Colonic mucosa (tissue), 4 donors: ENCODE measurements at places on chromosomes 12 and 14. TPM values are rescaled to one million over a fixed set of nuclear protein-coding genes. Genes with fewer than 3 reads are reported as not detected.

DNA sequence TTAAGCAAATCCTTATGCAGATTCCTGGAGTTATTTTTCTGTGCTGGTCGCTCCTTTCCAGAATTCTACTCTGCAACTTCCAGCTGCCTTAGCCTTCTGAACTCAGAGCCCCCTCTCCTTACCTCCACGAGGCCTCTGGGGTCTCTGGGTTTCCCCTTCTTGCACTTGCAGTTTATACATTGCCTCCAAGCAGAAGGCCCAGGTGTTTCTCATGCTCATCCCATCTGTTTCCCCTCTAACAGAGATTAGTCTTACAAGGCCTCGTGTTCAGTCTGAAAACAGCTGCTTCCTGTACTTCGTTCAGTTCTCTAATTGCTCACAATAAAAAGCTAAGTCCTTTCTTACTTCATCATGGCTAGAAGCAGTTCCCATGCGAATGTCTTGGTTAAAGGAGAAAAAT lies 134.4 kb upstream of the FGD4 start:
- H3K27ac ChIP-seq, result no peak overlapping the region
- H3K27me3 ChIP-seq, result no peaks in the 10 kb centered on the region
- no peak overlapping the region for H3K4me3 ChIP-seq
- no peaks in the 10 kb centered on the region for H3K36me3 ChIP-seq
- DNase-seq, result no peak

- H3K27ac ChIP-seq, result no peak overlapping the region
- no peak overlapping the region for H3K4me3 ChIP-seq
- H3K4me1 ChIP-seq, result no peaks in the 10 kb centered on the region
- no peak for DNase-seq
Observed at GRCh38 chr14:26328791-26329190, 269.0 kb downstream of the NOVA1 start.

DNA sequence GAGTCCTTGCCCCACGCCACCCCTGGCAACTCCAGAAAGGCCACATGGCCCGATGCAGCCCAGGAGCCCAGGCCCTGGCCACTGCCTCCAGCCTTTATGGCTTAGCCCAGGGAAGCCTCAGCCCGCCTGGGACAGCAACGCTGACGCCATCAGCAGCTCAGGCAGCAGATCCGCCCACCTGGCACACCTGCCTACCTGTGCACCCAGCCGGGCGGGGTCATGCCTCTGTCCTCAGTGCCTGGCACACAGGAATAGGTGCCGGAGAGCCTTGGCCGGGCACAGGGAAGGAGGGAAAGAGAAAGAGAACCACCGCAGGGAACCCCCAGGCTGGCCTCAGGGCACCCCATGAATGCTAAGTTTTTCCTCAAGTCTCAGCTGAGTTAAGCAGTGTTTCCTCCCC lies 21.1 kb downstream of the BEGAIN start:
- H3K36me3 ChIP-seq, result no peaks in the 10 kb centered on the region
- H3K4me1 ChIP-seq, result no peaks in the 10 kb centered on the region
- peak; percentile 79 for DNase-seq
- peaks cover 44% of the 10 kb centered on the region for H3K27me3 ChIP-seq

- no peak overlapping the region for H3K27ac ChIP-seq
- H3K4me1 ChIP-seq, result peaks cover 3% of the 10 kb centered on the region
- DNase-seq, result no peak
- H3K27me3 ChIP-seq, result no peaks in the 10 kb centered on the region
- no peak overlapping the region for H3K4me3 ChIP-seq
- peaks cover 23% of the 10 kb centered on the region for H3K36me3 ChIP-seq
Observed at GRCh38 chr12:130878193-130879185, 6.6 kb downstream of the RAN start.

GRCh38 chr12:15534874-15535273 lies 212.6 kb downstream of the PTPRO start:
- peak overlapping the region; percentile 57 for H3K27ac ChIP-seq
- H3K4me3 ChIP-seq, result no peak overlapping the region
- no peaks in the 10 kb centered on the region for H3K36me3 ChIP-seq

DNA sequence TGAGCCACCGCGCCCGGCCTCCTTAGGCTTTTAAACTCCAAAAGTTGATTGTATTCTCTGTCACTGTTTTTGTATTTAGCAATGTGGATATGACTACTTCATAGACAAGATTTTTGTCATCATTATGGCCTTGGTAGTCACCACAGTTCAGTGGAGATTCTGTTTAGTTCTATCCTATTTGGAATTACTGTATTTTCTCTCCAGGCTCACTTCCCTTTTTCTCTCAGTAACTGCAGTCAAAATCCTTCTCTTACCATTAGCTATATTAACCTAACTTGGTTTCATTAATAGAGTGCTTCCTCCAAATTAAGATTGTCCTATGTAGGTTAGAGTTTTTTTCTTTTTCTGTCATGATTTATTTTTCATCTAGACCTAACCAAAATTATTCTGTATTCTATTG lies 283.9 kb downstream of the TMTC2 start:
- H3K4me1 ChIP-seq, result no peaks in the 10 kb centered on the region
- no peaks in the 10 kb centered on the region for H3K36me3 ChIP-seq
- H3K27ac ChIP-seq, result no peak overlapping the region
- no peak overlapping the region for H3K4me3 ChIP-seq
- no peak for DNase-seq
- no peaks in the 10 kb centered on the region for H3K27me3 ChIP-seq

Gene TAS2R31
- total RNA-seq, result 2.0 TPM
